ENCODE measurements at places on chromosomes 16 and 17.

DNA sequence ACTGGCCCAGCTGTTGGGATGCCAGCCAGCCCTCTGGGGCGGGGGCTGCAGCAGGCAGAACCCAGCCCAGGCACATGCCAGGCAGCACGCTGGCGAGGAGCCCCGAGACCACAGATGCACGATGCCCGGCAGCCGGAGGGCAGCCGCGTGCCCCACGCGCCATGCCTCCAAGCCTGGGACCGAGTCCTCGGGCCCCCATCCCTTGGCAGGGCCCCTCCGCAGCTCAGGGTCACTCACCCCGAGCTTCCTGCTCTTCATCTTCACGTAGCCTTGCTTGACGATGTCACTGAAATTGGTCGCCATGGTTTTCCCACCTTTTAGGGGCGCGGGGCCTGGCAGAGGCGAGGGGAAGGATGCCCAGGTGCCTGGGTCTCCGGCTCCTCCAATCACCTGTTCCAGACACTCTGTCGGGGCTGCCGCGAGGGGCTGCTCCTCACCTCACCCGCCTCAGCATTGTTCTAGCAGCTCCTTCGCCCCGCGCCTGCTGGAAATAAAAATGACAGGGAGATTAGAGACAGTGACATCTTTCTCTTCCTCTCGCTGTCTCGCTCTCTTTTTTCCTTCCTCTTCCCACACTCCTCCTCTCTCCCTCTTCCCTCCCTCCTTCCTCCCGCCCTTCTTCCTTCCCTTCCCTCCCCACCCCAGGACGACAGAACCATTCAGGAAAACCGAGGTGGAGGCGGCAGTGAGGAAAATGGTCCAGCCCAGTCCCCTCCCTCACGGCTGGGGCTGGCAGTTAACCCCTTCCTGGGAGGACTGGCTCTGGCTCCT, 6.9 kb downstream of the DOK4 start:
- DNase-seq = peak; percentile 72

GRCh38 chr16:70653809-70654771, 7.7 kb downstream of the IL34 start:
- DNase-seq = peak; percentile 82

GRCh38 chr17:80835816-80836657, 155.6 kb upstream of the CHMP6 start:
- no peak for DNase-seq

DNA sequence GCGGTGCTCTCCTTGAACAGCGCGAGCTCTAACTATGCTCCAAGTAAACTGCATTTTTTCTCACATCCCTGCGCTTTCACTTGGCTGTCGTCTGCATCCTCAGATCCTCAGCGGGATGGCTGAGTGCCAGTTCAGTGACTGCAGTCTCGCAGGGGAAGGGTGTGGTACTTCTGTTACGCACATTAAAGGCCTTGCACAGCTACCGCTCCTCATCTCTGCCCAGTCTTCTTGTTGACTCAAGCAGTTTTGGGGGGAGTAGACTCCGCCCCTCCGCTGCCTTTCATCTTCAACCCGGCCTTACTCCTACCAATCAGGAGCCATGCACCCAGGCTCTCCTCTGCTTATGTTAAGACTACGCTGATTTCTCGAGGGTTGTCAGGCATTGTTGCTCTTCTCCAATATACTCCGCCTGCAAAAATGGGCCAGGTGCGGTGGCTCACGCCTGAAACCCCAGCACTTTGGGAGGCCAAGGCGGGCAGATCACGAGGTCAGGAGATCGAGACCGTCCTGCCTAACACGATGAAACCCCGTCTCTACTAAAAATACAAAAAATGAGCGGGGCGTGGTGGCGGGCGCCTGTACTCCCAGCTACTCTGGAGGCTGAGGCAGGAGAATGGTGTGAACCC, 10.0 kb downstream of the ATP5PD start:
- peak; percentile 78 for DNase-seq

- DNase-seq = peak; percentile 55
Measured at GRCh38 chr16:31105677-31106213, 2.4 kb upstream of the BCKDK start.

- DNase-seq = no peak
Measured at GRCh38 chr17:37360632-37361031, 15.2 kb upstream of the C17orf78 start.

DNA sequence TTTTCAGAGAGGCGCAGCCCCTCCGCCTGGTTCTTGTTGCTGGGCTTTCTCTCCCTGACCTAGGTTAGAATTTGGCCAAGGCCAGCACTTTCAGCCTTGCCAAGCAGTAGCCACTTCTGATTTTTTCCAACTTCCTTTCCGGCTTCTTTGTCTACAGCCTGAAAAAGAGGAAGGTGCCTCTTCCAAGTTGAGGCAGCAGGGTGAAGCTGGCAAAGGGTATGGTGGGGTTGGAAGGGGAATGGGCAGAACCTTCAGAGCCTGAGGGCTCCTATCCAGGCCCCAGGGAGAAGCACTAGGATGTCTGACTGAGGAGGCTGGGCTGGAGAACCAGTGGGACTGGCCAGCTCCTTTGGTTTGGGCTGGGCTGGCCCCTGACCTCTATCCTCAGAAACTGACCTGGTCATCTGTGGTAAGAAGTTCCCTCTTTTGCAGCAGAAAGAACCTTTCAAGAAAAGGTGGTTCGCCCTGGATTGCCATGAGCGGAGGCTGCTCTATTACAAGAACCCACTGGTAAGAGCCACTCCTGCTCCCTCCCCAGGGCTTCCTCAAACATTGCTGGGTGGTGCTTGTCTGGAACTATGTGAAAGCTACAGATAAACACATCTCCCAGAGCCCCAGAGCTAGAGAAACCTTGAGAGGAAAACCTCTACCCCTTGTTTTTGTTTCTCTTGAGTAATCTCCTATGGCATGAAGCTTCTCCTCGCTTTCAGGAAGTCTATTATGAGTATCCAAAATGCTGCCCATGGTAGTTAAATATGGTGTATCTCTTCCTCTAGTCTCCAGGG, 16.6 kb upstream of the RNF135 start:
- DNase-seq = no peak

All from fibroblast of upper back skin (primary cell).